ENCODE measurements at places on chromosomes 5 and 9.

DNA sequence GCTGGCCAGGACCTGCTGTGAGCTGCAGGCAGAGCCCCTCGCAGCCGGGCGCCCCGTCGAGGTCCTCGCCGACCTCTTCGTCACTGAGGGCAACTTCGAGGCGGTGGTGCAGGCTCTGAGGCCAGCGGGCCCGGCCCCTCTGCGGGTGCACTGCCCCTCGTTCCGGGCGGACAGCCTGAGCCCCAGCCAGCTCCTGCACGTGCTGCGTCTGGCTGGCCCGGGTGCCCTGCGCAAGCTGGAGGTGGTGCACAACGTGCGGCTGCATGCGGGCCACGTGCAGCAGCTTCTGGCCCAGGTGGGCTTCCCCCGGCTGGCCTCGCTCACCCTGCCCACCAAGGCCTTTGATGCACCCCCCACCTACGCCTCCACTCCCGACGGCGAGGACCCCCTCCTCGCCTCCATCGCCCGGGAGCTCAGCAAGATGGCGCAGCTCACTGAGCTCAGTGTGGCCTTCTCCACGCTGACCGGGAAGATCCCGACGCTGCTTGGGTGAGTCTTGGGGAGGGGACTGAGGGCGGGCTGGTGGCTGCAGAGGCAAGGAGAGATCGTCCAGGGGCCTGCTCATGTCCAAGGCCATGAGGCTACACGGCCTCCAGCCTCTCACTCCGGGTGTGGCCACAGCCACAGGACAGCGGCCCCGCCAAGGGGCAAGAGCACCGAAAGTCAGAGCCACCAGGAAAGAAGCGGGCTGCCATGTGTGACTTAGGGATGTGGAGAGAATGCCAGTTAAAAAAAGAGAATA is 825 bp downstream of the LRRC14B start:
- no peak for DNase-seq

DNA sequence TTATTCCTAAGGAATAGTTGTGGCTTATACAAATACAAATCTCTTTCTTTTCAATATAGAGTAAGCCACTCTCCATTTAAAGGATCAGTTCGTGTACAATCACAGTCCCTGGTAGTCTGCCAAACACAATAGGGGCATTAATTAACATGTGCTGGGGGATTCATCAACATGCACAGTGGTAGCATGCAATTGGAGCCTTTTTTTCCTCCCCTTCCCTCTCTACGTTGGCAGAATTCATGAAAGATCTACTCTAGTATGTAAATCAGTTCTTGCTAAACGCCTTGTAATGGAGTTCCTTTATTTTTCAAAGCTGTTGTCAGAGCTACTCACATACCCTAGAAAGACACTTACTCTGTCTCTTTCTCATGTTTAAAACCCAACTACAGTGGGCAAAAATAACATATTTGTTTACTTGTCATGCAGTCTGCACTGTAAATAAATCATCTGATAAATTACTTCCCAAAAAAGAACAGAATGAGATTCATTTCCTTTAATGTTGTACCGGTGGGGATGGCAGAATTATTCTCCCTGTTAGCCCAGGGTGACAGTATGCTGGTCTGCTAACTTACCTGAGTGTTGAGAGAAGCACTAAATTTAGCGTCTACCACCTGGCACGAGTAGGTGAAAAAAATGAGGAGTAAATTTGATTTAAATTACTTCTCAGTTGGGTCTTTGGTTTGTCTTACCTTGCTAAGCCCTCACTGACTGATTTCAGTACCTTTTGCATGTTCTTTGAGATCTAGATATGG is 341.5 kb upstream of the CCNH start:
- DNase-seq = no peak

- DNase-seq = no peak
Observed at GRCh38 chr9:124834591-124834990, 18.7 kb upstream of the WDR38 start.

- no peak for DNase-seq
Observed at GRCh38 chr5:135371622-135372232, 27.3 kb downstream of the MACROH2A1 start.

- no peak for DNase-seq
Observed at GRCh38 chr5:116497631-116498030, 77.0 kb downstream of the SEMA6A start.

DNA sequence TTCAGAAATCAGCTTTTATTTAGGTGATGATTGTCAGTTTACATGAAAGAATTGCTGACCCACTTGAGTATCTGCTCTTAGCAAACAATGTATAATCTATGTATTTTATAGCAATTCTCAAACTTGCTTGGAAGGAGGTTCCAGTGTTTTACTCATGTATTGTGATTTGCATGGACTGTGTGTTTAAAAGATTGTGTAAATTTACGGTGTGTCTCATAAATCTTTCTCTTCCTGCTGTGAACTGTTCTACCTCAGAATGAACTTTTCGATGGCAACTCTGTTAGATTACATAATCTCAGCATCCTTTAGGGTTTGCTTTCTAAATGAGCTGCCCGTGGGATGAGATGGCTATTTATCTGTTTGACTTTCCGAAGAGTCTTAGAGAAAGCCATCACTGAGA is 122.5 kb downstream of the MEF2C start:
- no peak for DNase-seq

- no peak for DNase-seq
Observed at GRCh38 chr5:154365823-154366222, 80.0 kb upstream of the SAP30L start.

- DNase-seq = peak; percentile 43
Observed at GRCh38 chr5:156934450-156935211, 28.4 kb downstream of the TIMD4 start.

DNA sequence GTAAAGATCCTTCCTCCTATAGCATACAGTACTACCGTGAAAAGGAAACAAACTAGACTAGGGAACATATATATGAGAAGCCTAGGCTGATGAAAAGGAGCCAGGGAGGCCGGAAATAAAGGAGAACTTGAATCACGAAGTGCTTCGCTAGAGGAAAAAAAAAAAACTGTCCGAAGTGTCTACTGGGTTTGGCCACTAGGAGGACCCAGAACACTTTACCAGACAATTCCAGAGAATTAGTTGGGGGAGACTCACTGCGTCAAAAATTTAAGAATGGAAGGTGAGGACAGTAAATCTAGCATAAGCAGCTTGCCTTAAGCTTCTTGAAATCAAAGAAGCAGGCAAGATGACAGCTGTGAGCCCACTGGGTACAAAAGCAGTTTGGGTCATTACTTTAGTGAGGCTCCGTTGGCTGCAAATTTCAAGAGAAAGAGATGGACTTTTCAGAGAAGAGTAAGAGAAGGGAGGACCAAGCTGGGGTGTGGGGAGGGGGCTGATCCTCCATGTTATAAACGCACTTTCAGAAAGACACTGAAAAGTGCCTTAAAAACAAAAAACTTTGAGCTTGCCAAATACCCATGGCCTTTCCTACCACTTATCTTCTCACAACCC is 47.4 kb downstream of the P4HA2 start:
- DNase-seq = no peak

GRCh38 chr5:97021416-97021815 is 85.5 kb downstream of the LNPEP start:
- DNase-seq = no peak

GRCh38 chr5:142445266-142445665 is 120.4 kb upstream of the SPRY4 start:
- DNase-seq = no peak

GRCh38 chr9:98500337-98500919 is 208.3 kb downstream of the GABBR2 start:
- no peak for DNase-seq

DNA sequence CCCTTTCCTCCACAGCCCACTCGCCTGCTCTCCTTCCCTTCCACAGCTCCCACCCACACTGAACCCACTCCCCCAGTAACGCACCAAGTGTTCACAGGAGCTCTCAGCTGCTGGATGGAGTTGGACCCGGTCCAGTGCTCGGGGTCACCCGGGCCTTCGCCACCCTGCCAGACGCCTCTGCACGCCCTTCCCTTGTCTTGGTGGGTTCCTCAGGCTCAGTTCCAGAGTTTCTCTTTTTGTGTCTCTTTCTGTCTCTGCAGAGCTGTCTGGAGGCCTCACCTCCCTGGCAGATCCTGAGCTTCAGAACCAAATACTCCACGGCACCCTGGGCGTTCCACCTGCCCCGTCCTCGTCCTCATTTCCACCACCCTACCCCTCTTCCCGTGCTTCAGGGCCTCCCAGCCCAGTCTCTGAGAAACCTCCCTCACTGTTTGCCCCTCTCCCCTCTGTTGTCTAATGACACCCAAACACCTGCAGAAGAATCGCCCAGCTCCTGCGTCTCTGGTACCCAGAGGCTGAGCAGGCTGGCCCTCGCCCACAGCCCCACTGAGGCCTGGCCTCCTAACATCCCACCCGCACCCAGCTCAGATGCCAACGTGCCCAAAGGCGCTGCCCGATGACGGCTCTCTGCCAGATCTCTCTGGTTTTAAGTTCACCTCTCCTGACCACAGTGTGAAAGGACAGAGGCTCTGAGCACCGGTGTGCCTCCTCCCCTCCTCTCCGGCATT is 74.3 kb downstream of the COL23A1 start:
- no peak for DNase-seq

- no peak for DNase-seq
Observed at GRCh38 chr5:93924628-93925027, 183.2 kb upstream of the POU5F2 start.

- no peak for DNase-seq
Observed at GRCh38 chr9:77598991-77599390, 49.1 kb downstream of the GNA14 start.

GRCh38 chr9:34034698-34035065 is 14.0 kb downstream of the UBAP2 start:
- DNase-seq = no peak

GRCh38 chr5:14143546-14143840 is 351 bp downstream of the TRIO start:
- no peak for DNase-seq

- no peak for DNase-seq
Observed at GRCh38 chr5:9283021-9283420, 262.9 kb downstream of the SEMA5A start.

DNA sequence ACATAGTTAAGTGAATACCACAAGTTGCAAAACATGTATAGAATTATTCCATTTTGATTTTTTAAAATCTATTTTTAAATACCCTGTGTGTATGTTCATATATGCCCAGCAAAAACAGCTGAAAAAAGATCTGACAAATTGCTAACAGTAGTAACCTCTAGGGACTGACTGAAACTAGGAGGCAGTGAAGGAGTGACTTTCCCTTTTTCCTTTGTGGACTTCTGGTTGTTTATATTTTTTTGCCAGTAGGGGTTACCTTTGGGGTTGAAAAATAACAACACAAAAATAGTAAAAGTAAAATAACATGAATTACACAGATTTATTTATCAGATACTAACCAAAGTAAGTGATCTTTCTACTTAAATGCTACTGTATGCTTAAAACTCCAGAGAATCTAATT is 2.9 kb downstream of the MEGF9 start:
- no peak for DNase-seq

- DNase-seq = no peak
Observed at GRCh38 chr9:97572892-97573365, 60.2 kb downstream of the TSTD2 start.

DNA sequence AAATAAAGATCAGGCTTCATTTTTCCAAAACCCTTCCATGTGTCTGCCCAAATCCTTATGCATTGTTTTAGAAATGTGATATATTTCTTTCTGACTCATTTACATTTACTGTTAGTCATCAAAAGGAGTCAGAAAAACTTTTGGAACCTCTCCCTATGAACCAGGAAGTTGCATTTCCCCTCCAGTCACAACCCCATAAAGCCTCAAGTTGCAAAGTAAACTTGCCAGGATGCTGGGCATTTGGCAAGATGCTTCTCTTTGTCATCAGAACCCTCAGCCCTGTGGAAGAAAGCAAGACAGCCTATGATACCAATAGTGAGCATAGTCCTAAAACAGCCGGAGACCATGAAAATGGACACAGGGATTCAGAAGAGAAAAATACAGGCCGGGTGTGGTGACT is 84.2 kb downstream of the MUSK start:
- no peak for DNase-seq

- no peak for DNase-seq
Observed at GRCh38 chr9:21402386-21403251, 6.3 kb upstream of the IFNA8 start.

- no peak for DNase-seq
Observed at GRCh38 chr5:178499352-178499751, 90.8 kb downstream of the COL23A1 start.

GRCh38 chr9:76744336-76744735 is 19.9 kb upstream of the PCA3 start:
- DNase-seq = no peak

DNA sequence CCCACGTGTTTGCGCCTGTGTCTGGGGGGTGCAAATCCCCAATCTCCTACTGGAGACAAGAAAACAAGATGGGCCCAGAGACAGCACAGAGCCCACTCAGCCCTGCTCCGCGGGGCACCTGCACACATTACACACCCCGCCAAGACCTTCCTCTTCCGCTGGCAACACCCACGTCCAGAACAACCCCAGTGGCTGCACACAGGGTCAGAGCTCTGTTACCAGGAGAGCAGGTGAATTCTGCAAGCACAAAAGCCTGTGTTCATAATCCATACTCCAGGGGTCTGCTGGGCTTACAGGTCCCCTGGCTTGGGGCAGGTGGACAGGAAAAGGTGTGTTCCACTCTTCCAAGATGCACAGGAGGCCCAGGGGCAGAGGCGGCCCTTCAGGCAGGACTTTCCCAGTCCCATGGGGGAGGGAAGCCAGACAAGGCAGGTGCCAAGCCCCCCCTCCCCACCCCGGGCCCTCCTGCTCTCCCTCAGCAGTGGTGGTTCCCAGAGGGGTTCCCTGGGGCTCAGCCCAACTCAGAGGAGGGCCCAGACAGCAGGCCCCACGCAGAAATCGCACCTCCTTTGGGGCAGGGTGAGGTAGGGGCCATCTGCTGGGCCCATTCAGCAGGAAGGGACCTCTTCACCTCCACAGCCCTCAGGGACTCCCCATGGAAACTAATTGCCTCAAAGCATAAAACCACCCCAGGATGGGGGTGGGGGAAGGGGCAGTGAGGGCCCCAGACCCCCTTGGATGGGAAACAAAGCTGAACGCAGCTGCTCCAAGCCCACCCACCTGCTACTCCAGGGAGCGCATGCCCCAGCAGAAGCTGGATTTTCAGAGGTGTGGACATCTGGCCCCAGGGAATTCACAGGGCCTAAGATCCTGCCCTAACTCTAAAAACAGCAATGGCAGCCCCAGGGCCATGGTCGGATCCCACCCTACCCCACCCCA is 105.3 kb downstream of the VAV2 start:
- no peak for DNase-seq

- DNase-seq = no peak
Observed at GRCh38 chr5:3110371-3110770, 358.9 kb upstream of the IRX2 start.

- DNase-seq = no peak
Observed at GRCh38 chr9:34650816-34651215, 1.2 kb upstream of the IL11RA start.

- no peak for DNase-seq
Observed at GRCh38 chr9:2233274-2233673, 218.1 kb downstream of the SMARCA2 start.

- DNase-seq = no peak
Observed at GRCh38 chr5:85663708-85664031, 954.1 kb upstream of the COX7C start.

- no peak for DNase-seq
Observed at GRCh38 chr9:112050544-112051475, 124.3 kb downstream of the SUSD1 start.

GRCh38 chr9:114697951-114698351 is 16.0 kb upstream of the TEX48 start:
- no peak for DNase-seq

Data from stimulated activated CD4-positive, alpha-beta T cell treated with anti-CD3 and anti-CD28 coated beads, Interleukin-1b, Interleukin-23, amount 100 ng/mL, for 24 hours (primary cell).